Activated CD4-positive, CD25-positive, alpha-beta regulatory T cell treated with anti-CD3 and anti-CD28 coated beads, Interleukin-2, amount 50 U/mL, for 16 hours (primary cell): ENCODE measurements at places on chromosomes 6 and 20.

DNA sequence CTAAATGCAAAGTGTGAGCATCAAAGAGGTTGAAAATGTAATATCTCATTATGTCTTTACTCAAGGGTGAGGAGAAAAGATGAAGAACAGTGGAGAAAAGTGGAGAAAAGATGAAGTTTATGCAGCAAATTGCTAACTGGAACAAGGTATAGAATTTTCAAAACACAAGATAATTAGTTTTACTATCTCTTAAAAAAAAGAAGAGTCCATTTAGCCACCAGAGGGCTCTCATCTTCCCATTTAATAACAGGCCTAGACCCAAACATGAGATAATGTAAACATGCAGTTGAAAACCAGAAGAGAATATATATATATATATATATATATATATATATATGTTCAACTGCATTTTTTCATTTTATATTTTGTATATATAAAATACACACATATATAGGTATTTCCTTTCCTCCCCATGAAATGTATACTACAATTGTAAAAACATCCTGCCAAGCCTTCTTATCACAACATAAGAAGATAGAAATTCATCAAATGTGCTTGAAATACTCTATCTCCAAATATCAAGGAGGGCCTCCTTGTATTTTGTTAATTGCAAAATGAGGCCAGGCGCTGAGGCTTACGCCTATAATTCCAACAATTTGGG, 78.4 kb downstream of the ADTRP start:
- no peak for DNase-seq

GRCh38 chr6:116557893-116558292, 4.3 kb downstream of the CALHM4 start:
- DNase-seq: no peak

DNA sequence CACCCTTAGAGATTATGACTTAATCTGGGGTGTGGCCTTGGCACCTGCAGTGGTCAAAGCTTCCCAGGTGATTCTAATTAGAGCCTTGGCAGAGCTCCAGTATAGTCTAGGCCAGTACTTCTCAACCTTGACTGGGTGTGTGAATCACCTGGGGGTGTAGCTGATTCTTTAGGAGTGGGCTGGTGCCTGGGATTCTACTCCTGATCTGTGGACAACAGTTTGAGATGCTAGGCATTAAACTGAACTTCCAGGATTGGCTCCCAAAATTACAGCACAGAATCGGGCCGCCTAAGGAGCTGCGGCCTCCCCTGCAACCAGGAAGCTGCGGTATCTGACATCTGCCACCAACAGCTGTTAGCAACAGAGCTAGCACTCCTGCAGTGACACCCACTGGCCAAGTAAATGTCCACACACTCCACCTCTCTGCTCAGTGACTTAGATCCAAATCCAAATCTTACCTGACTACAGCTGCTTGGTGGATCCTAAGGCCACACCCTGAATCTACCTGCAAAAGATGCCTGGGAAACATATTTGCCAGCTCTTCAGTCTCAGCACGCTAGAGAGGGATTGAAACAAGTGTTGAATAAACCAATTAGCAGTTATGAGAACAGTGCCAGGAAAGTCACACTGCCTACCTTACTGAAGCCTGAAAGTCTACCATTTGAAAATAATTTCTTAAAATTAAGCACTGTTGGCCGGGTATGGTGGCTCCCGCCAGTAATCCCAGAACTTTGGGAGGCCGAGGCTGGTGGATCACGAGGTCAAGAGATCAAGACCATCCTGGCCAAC, 126.7 kb downstream of the UNC5CL start:
- no peak for DNase-seq

- no peak for DNase-seq
These were observed 1.6 kb upstream of the ARMC2 start for GRCh38 chr6:108846628-108847027.

- DNase-seq: no peak
These were observed 96.1 kb downstream of the VEGFA start for GRCh38 chr6:43865932-43866645.

- DNase-seq: no peak
These were observed 20.6 kb upstream of the MRS2 start for GRCh38 chr6:24382220-24382540.

GRCh38 chr6:95364016-95364604, 213.2 kb upstream of the MANEA start:
- DNase-seq: no peak

- DNase-seq: no peak
These were observed 19.2 kb downstream of the TUBB2B start for GRCh38 chr6:3208098-3208774.

- DNase-seq: no peak
These were observed 23.2 kb downstream of the CTCFL start for GRCh38 chr20:57501461-57502335.

DNA sequence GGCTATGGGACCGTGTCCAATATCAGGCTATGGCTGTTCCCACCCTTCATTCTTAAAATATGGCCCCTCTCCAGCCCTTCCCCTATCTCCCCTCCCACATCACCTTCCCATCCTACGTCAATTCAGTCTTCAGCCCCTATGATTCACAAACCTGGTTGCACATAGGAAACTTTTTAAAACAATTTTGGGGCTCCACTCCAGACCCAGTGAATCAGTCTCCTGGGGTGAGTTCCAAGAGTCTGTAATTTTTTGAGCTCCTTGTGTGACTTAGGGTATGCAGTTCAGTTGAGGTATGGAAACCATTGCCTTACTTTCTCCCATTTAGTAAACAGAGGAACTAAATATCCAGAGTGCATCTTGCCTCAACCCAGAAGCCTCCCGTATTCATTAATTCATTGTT, 5.5 kb downstream of the HNF4A start:
- no peak for DNase-seq

DNA sequence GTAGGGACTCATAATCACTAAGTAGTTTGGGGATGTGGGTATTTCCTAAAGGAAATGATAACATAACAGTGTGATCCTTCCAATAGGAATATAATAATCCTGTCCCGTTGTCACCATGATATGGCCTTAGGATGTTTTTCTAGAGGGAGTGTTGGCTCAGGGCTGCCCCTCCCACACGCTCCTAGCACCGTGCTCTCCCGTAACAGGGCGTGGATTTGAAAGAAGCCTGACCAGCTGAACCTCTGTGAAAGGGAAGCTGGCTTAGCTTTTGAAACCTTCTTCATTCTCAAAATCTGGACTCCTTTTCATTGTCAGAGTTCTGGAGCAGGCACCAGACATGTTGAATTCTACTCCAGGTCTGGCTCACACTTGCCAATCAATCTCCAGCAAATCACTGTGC, 103.4 kb upstream of the SASH1 start:
- DNase-seq: no peak

GRCh38 chr6:114187563-114187962, 155.3 kb downstream of the HS3ST5 start:
- DNase-seq: no peak

GRCh38 chr20:51259455-51259854, 236.5 kb upstream of the KCNG1 start:
- no peak for DNase-seq

- no peak for DNase-seq
These were observed 35.1 kb upstream of the ANKEF1 start for GRCh38 chr20:9999645-10000044.

- no peak for DNase-seq
These were observed 361.0 kb upstream of the MARCKS start for GRCh38 chr6:113496166-113496565.

GRCh38 chr20:7984192-7984591, 35.4 kb downstream of the TMX4 start:
- DNase-seq: no peak

- no peak for DNase-seq
These were observed 28.8 kb upstream of the MYLK2 start for GRCh38 chr20:31790401-31790800.

DNA sequence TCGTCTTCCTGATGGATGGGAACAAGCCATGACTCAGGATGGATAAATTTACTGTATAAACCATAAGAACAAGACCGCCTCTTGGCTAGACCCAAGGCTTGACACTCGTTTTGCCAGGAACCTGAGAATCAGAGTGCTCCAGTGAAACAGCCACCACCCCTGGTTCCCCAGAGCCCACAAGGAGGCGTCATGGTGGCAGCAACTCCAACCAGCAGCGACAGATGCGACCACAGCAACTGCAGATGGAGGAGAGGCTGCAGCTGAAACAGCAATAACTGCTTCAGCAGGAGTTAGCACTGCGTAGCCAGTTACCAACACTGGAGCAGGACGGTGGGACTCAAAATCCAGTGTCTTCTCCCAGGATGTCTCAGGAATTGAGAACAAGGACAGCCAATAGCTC, 100.9 kb upstream of the SAMD5 start:
- no peak for DNase-seq

- DNase-seq: no peak
These were observed 745.7 kb downstream of the MAFB start for GRCh38 chr20:39943336-39943735.

GRCh38 chr20:1462001-1462400, 4.6 kb downstream of the NSFL1C start:
- no peak for DNase-seq

DNA sequence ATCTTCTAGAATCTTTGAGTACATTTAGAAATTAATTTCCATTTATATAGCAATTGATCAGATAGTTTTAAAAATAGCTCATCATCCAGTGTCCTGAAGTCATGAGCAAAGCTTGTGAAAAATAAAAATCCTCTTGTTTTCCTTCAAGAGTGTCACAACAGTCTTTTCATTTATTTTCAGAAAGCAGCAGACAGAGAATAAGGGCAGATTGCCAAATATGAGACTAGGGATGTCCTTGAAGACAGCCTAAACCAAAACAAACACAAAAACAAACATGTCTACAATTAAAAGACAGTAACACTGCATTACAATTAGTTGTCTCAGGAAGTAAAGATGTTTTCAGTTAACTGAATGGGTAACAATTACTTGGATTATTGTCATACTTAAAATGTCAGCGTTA, 682.8 kb downstream of the TFAP2A start:
- DNase-seq: no peak
